ENCODE measurements at places on chromosomes 3 and 15. TPM values are rescaled to one million over a fixed set of nuclear protein-coding genes. Genes with fewer than 3 reads are reported as not detected.

DNA sequence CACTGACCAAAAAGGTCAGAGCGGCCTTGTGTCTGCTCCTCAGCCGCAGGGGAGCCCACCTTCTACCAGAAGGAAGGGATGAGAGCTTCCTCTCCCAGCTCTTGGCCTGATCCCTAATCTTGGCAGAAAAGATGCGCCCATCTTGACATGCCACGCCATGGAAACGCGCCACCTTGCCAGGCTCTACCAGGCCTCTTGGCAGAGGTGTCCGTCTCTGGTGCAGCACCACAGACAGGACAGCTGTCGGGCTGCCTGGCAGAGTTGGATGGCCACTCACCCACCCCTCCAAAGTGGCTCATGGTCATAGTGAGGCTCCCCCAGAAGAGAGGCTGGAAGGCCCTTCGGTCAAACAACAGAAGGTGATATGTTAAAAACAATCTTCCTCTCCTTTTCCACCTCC lies 105.2 kb downstream of the LIPC start:
- H3K4me3 ChIP-seq: no peak overlapping the region
- no peaks in the 10 kb centered on the region for H3K27me3 ChIP-seq
- no peak for DNase-seq
- H3K4me1 ChIP-seq: no peaks in the 10 kb centered on the region
- H3K27ac ChIP-seq: no peak overlapping the region

GRCh38 chr15:25703726-25704125 lies 159.4 kb downstream of the ATP10A start:
- no peak for DNase-seq
- no peaks in the 10 kb centered on the region for H3K27me3 ChIP-seq
- H3K4me3 ChIP-seq: no peak overlapping the region
- no peaks in the 10 kb centered on the region for H3K4me1 ChIP-seq
- H3K27ac ChIP-seq: no peak overlapping the region

Gene EFCAB12
- polyA plus RNA-seq: not detected

GRCh38 chr3:169923189-169923588 lies 11.8 kb downstream of the SAMD7 start:
- no peak for DNase-seq
- no peaks in the 10 kb centered on the region for H3K27me3 ChIP-seq
- no peak overlapping the region for H3K4me3 ChIP-seq
- H3K4me1 ChIP-seq: no peaks in the 10 kb centered on the region
- no peak overlapping the region for H3K27ac ChIP-seq

Gene TMOD2
- polyA plus RNA-seq: 1.4 TPM

DNA sequence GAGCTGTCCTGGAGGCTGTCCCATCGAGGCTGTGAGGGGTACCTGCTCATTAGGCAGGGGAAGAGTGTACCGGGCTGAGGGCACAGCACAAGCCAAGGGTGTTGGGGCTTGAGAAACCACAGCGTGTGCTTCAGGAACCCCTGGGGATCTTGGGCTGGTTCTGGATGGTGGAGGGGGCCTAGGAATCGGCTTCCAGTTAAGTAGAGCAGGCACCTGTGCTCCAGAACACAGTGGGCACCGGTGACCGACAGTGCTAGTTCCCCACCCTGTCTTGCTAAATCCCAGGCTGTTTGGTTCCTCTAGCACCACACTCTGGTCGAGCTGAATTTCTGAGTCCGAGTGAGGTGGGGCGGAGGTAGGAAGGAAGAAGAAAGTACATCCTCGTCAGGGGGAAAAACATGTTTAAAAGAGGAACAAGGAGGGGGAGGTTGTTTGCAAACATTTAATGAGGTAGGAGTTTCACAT lies 29.1 kb downstream of the SLC6A6 start:
- H3K36me3 ChIP-seq: no peaks in the 10 kb centered on the region
- H3K27me3 ChIP-seq: no peaks in the 10 kb centered on the region
- DNase-seq: no peak
- peak overlapping the region; percentile 84 for H3K27ac ChIP-seq

DNA sequence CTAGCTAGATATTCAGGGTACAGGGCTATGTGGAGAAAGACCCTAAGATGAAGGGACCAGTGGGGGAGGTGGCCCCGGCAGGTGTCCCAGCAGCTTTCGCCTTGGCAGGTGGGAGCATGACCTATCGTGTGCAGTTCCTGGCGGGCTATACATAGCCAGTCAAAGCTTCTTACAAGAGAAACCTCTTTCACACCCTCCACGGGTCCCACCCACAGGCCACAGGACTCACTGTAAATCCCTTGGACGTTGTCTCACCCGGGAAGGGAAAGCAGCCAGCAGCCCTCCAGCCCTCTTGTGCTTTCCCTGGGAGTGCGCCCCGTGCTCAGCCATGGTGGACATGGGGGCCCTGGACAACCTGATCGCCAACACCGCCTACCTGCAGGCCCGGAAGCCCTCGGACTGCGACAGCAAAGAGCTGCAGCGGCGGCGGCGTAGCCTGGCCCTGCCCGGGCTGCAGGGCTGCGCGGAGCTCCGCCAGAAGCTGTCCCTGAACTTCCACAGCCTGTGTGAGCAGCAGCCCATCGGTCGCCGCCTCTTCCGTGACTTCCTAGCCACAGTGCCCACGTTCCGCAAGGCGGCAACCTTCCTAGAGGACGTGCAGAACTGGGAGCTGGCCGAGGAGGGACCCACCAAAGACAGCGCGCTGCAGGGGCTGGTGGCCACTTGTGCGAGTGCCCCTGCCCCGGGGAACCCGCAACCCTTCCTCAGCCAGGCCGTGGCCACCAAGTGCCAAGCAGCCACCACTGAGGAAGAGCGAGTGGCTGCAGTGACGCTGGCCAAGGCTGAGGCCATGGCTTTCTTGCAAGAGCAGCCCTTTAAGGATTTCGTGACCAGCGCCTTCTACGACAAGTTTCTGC lies 15.0 kb downstream of the GRK7 start:
- H3K36me3 ChIP-seq: no peaks in the 10 kb centered on the region
- H3K27ac ChIP-seq: no peak overlapping the region
- H3K27me3 ChIP-seq: no peaks in the 10 kb centered on the region
- DNase-seq: no peak

Gene SETD2
- polyA plus RNA-seq: 11.0 TPM

- no peak overlapping the region for H3K4me3 ChIP-seq
- no peaks in the 10 kb centered on the region for H3K36me3 ChIP-seq
- no peak for DNase-seq
- no peaks in the 10 kb centered on the region for H3K27me3 ChIP-seq
- no peaks in the 10 kb centered on the region for H3K4me1 ChIP-seq
Observed at GRCh38 chr15:55853134-55853533, 110.2 kb upstream of the PRTG start.

DNA sequence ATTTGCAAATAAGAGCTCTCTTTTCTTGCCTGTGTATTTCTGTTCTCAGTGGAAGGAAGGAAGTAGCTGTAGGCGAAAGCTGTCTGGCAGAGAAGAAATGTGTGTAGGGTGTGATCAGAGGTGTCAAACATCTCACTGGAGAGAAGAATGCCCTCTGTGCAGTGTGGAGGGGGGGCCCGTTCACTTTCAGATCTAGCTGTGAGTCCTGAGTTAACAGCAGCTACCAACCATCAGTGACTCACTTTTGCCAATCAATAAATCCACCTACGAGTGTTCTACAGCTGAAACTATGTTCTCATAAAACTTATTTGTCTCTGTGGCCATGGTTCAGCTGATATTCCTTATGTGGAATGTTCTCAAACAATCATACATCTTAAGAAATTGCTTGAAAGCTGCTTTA lies 103.7 kb downstream of the FRMD4B start:
- H3K4me1 ChIP-seq: no peaks in the 10 kb centered on the region
- DNase-seq: no peak
- no peaks in the 10 kb centered on the region for H3K27me3 ChIP-seq
- H3K36me3 ChIP-seq: no peaks in the 10 kb centered on the region
- H3K4me3 ChIP-seq: no peak overlapping the region

- no peaks in the 10 kb centered on the region for H3K36me3 ChIP-seq
- no peak for DNase-seq
- no peaks in the 10 kb centered on the region for H3K27me3 ChIP-seq
- no peak overlapping the region for H3K27ac ChIP-seq
Observed at GRCh38 chr15:27119695-27120266, 148.8 kb downstream of the GABRG3 start.

- no peak overlapping the region for H3K4me3 ChIP-seq
- no peak for DNase-seq
- H3K36me3 ChIP-seq: no peaks in the 10 kb centered on the region
Observed at GRCh38 chr3:68142441-68142840, 488.0 kb upstream of the SUCLG2 start.

GRCh38 chr3:172102123-172102882 lies 62.9 kb downstream of the FNDC3B start:
- peak overlapping the region; percentile 27 for H3K27ac ChIP-seq
- no peaks in the 10 kb centered on the region for H3K27me3 ChIP-seq

DNA sequence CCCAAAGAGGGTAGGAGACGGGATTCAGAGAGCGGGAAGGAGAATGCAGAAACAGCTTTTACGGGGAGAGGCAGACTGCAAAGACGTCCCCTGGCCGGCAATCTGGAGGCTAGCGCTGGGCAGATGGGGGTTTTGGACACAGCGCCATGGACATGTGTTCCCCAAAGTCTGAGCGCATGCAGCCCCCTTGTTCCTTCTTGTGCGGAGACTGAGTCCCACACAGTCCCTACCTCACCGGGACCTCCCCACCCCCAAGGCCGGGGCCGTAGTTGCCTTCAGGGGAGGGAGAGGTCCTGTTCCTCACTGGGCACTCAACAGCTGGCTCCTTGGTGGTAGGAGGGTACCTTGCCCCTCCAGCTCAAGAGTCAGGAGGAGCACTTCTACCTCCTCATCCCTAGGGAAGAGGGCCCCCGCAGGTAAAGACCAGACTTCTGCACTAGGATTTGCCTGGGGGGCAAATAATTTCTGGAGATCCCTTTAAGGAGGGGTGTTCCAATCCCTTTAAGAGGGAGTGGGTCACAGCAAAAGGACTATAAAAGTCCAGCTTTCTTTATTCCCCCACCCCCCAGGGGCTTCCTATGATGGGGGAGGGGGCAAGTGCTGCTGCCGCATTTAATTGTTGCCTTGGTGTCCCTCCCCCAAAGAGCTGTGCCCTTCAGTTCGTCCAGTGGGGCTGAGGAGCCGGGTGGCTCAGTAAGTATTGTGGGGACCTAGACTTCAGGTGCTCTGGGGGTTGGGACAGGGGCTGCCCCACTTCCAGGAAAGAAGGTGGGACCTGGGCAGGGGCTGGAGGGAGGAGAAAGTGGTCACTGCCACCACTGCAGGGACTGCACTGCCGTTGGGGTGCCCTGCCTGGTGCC lies 3.6 kb upstream of the BAHD1 start:
- no peaks in the 10 kb centered on the region for H3K36me3 ChIP-seq
- peaks cover 5% of the 10 kb centered on the region for H3K27me3 ChIP-seq
- peak overlapping the region; percentile 48 for H3K4me3 ChIP-seq
- DNase-seq: no peak
- no peak overlapping the region for H3K27ac ChIP-seq

GRCh38 chr15:73941871-73942635 lies 15.8 kb downstream of the LOXL1 start:
- no peaks in the 10 kb centered on the region for H3K36me3 ChIP-seq
- no peak for DNase-seq
- H3K4me1 ChIP-seq: peaks cover 15% of the 10 kb centered on the region

GRCh38 chr3:22244761-22245521 lies 493.9 kb upstream of the ZNF385D start:
- no peaks in the 10 kb centered on the region for H3K27me3 ChIP-seq
- H3K36me3 ChIP-seq: no peaks in the 10 kb centered on the region
- no peak overlapping the region for H3K4me3 ChIP-seq
- no peak for DNase-seq
- H3K27ac ChIP-seq: no peak overlapping the region

Gene ARL8B
- 43.7 TPM for polyA plus RNA-seq

DNA sequence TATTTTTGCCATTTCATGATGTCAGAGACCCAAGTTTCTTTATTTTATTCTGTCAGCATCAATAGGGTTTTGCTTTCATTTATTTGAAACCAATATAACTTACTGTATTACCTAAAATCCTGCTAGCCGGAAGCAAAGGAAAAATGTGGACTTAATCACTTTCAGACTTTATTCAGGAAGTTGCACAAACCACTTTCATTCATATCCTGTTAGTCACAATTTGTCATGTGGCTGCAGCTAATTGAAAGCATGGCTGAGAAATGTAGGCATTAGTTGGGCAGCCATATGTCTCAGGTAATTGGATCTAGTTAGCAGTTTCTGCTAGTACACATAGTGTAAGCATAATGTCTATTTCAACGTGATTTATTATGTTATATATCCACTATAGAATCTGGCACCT lies 462.3 kb upstream of the SGO1 start:
- no peaks in the 10 kb centered on the region for H3K4me1 ChIP-seq
- H3K36me3 ChIP-seq: no peaks in the 10 kb centered on the region
- H3K4me3 ChIP-seq: no peak overlapping the region

GRCh38 chr3:359672-360071 lies 163.1 kb downstream of the CHL1 start:
- H3K27me3 ChIP-seq: no peaks in the 10 kb centered on the region
- no peak overlapping the region for H3K27ac ChIP-seq
- no peak overlapping the region for H3K4me3 ChIP-seq
- H3K4me1 ChIP-seq: no peaks in the 10 kb centered on the region
- H3K36me3 ChIP-seq: no peaks in the 10 kb centered on the region

- no peak overlapping the region for H3K27ac ChIP-seq
- H3K27me3 ChIP-seq: no peaks in the 10 kb centered on the region
- H3K36me3 ChIP-seq: peaks cover 5% of the 10 kb centered on the region
- no peak for DNase-seq
- H3K4me1 ChIP-seq: no peaks in the 10 kb centered on the region
Observed at GRCh38 chr3:37307321-37307720, 132.9 kb upstream of the LRRFIP2 start.

Gene SIDT1
- 19.9 TPM for polyA plus RNA-seq

Gene C3orf22
- polyA plus RNA-seq: not detected

Gene SLC12A1
- not detected for polyA plus RNA-seq

DNA sequence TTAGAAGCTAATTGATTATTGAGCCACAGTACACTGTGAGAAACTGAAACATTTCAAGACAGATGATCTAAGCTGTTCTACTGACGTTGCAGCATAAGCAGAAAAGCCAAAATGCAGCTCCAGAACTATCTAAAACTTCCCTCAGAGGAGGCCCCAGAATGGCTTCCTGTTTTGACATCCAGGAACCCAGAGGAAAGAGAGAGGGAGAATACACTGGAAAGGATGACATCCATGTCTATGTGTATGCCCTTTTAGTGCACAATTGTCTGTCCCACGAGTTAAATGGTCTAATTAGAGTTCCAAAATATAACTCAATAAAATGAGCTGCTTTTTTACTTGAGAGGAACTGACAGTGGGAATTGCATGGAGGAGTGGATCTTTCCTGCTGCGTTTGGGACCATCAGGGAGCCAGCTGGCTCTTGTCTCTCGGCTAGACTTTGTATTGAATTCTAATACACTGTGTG lies 688.1 kb downstream of the ZNF385D start:
- no peaks in the 10 kb centered on the region for H3K36me3 ChIP-seq
- no peaks in the 10 kb centered on the region for H3K4me1 ChIP-seq
- H3K4me3 ChIP-seq: no peak overlapping the region
- H3K27ac ChIP-seq: no peak overlapping the region
- DNase-seq: no peak

Data from naive thymus-derived CD4-positive, alpha-beta T cell (primary cell).